ENCODE measurements at places on chromosomes 11 and 22.

DNA sequence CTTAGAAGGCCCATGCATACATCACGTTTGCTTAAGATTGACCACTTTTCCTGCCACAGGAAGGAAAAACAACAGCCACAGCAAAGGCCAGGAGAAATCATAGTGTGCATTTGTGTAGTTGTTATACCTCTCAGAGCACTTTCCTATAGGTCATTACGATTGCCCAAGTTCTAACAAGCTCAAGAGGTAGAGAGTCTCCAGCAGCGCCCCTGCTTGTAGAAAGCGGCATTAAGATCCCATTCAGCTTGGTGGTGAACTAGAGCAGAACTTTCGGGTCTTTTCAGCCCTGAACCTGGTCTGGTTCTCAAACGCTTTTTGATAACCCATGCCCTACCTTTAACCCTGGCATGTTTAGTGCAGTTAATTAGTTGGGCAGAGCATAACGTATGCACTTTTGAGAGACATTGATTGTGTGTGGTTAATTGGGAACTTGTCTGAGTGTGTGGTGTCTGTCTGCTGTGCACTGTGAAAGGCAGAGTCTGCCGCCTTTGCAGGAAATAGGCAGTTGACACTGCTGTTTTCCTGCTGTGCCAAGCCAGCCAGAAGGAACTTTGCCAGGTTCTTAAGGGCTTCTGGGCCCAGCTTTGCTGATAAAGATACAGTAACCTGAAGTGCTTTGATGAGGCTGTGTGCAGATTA, 109.9 kb upstream of the CLMP start:
- no peak for DNase-seq

DNA sequence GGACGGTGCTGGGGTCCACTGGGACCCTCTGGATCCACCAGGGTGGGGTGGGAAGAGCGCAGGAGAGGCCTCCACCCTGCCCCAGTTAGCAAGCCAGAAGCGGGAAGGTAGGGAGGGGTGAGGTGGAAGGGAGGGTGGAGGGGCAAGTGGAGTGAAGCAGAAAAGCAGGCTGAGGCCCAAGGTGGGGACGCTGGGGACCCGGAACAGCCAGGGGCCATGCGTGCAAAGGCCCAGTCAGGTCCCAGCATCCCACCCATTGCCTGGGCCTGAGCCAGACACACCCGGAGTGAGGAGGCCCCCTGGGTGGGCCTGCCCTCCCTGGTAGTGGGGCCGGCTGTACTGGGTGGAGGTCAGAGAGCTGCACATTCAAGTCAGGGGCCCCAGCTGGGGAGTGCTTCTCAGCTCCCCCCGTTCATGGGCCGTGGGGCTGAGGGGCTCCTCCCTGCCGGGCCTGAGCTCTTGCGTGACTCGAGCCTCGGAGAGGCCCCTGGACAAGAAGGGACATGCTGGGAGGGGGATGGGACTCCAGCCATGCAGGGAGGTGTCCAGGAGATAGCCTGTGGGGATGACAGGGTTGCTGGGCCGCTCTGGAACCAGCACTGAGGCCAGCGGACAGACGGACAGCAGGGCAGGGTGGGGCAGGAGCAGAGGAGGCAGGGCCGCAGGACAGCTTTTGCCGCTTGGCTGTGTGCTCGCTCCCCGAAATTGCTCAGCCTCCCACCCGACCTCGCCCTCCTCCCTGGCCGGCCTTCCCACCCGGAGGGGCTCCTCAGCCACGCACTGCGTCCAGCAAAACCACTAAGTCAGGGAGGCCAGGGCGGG, 7.7 kb downstream of the TNNT3 start:
- DNase-seq: no peak

- no peak for DNase-seq
Observed at GRCh38 chr11:112771851-112772250, 189.4 kb upstream of the NCAM1 start.

DNA sequence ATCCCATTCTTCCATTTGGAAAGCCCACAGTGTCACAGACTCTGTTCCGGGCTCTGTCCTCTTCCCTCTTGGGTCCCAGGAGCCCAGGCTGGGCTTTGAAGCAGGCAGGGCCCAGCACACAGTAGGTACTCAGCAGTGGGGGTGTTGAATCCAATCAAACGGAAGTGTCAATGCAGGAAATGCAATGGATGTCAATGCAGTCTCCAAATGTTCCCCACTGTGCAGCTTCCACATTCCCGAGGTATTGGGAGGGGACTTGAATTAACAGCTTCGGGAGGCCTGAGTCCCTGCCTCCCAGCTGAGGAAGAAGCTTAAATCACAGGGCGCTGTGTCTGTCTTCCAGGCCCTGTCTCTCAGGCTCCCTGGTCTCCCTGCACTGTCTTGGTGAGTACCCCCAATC, 21.8 kb upstream of the SMIM35 start:
- DNase-seq: no peak

GRCh38 chr11:125105926-125106325, 5.5 kb downstream of the TMEM218 start:
- no peak for DNase-seq

DNA sequence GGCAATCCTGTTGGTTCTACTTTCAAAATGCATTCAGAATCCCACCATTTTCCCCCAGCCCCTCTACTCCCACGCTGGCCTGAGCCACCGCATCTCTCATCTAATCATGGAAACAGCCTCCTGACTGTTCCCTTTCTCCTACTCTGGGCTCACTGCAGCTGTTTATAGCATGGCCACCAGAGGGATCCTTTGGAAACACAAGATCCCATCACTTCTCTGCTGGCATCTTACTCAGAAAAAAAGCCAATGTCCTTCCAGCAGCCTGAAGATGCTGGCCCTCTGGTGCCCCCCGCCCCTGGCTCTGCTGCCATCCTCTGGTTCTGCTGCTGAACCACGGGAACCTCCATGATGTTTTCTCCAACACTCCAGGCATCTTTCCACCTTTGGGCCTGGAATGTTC, 11.1 kb downstream of the MS4A8 start:
- DNase-seq: no peak

DNA sequence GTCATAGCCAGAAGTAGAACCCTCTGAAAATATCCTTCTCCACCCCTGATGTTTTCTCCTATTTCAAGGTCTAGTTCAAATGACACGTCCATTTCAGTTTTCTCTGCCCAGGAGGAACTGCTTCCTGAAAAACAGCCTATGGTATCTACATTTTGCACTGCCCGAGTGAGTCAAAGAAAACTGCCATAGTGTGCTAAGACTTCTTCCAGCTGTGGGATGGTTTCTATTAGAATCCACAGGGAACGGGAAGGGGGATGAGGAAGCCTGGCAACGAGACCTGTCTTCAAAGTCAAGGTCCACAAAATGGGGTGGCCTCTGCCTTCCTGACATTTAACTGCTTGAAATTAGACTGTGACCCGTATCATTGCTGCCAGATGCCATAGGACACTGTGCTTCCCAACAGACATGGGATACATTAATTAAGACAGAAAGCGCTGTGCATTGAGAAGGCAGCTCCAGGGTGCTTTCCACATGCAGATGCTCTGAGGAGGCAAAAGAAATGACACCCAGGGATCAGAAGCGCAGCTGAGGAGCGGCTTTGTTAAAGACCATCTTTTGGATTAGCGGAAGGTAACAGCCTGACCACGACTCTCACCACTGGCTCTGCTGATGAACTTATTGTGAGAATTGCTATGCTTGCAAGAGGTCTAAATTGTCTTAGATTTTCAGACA, 39.4 kb upstream of the NUP50 start:
- DNase-seq: no peak

DNA sequence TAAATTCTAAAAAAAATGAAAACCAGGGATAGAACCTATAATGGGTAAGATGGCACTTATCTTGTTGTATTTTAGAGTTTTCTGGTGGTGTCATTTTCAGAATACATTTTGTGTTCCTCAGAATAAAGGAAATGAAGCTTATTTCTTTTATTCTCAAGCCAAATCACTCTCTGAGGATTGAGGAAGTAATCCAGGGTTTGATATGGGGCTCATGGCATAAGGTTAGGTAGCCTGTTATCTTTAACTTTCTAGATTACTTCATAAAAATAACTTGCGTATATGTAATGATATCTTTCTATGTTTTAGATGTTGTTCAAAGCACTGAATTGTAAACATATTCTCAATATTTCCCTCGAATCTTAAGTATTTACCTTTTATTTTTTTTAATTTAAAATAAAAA, 33.5 kb downstream of the PDE3B start:
- DNase-seq: no peak

GRCh38 chr11:59291228-59291627, 67.5 kb upstream of the OR5AN1 start:
- no peak for DNase-seq

- no peak for DNase-seq
Observed at GRCh38 chr11:127395034-127395433, 394.5 kb upstream of the KIRREL3 start.

- DNase-seq: no peak
Observed at GRCh38 chr11:61309739-61310138, 14.6 kb upstream of the VWCE start.

- no peak for DNase-seq
Observed at GRCh38 chr11:68574308-68574707, 110.0 kb upstream of the GAL start.

DNA sequence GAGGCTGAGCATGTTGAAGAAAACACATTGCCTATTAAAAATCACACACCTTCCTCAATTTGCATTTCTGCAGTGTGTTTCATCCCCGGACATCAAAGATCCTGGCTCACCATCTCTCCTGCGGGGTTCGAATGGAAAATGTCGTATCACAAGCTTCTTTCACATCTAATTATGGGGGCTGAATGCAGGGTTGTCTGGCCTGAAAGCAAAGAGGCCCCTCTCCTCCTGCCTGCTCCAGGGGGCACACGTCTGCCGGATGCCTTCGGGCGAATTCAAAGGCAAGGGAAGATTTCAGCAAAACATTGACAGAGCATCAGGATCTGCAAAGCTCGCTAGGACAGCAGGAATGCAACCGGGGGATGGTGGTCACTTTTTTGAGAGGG, 1447.7 kb downstream of the TBC1D22A start:
- DNase-seq: no peak

- DNase-seq: no peak
Observed at GRCh38 chr11:73198677-73199076, 19.4 kb upstream of the P2RY2 start.

DNA sequence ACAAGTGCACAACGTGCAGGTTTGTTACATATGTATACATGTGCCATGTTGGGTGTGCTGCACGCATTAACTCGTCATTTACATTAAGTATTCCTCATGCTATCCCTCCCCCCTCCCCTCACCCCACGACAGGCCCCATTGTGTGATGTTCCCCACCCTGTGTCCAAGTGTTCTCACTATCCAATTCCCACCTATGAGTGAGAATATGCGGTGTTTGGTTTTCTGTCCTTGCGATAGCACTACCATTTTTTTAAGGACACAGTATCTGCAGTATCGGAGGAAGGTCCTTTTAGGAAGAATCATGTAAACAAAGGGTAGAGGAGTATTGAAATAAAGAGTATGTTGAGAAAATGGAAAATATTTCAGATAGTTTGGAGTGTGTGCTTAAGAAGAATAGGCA, 25.9 kb downstream of the PDE3B start:
- no peak for DNase-seq

DNA sequence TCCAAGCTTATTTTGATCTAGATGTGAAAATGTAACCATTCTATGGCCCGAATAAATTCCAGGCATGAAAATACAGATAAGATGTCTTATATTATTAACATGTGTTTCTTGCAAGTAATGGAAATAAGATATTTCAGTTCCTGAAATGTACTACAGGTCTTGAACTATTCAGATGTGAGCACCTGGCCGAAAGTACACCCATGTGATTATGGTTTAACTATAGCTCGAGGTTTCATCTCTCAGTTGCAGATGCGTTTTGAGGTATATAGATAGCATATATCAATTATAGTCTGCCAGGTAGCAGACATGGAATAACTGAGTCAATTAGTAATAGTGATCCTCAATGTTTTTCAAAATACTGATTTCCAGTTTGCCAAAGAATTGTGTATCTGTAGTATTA, 68.3 kb downstream of the DDIAS start:
- no peak for DNase-seq

- DNase-seq: no peak
Observed at GRCh38 chr11:74992852-74993251, 4.1 kb downstream of the NEU3 start.

DNA sequence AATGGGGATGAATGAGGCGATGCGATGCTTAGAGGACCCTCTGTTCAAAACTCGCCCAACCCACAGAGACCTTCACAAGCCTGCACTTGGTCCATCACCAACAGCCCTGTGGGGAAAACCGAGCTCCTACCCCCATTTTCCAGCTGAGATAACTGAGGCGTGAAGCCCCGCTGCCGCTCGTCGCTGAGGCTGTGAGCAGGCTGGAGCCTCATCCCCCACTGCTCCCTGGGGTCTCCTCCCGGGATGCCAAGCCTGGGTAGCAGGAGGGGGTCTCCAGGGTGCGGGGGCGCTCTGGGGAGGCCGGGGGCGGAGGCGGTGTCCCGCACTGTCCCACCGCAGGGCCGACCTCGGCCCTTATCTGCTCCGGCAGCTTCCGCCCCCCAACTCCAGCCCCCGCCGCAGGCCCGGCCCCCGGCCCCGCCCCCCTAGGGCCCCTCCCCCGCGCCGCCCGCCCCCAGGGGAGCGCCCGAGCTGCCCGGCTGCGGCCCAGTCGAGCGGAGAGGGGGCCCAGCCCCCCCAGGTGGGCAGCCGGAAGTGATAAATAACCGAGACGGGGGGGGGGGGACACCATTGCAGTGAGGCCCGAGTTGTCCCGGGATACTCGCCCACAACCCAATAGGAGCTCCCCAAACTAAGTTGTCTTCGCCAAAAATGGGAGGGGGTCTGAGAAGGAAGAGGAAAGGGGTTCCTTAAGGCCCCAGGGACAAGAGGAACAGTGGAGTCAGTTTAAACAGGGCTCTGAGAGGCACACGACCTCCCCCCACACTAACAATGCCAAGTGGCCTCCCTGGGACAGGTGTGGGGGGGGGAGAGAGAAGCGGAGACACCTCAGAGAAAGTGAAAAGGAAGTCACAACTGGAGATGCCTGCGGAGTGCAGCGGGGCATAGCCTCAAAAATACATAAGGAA, 8.3 kb upstream of the SLC39A13 start:
- DNase-seq: no peak

DNA sequence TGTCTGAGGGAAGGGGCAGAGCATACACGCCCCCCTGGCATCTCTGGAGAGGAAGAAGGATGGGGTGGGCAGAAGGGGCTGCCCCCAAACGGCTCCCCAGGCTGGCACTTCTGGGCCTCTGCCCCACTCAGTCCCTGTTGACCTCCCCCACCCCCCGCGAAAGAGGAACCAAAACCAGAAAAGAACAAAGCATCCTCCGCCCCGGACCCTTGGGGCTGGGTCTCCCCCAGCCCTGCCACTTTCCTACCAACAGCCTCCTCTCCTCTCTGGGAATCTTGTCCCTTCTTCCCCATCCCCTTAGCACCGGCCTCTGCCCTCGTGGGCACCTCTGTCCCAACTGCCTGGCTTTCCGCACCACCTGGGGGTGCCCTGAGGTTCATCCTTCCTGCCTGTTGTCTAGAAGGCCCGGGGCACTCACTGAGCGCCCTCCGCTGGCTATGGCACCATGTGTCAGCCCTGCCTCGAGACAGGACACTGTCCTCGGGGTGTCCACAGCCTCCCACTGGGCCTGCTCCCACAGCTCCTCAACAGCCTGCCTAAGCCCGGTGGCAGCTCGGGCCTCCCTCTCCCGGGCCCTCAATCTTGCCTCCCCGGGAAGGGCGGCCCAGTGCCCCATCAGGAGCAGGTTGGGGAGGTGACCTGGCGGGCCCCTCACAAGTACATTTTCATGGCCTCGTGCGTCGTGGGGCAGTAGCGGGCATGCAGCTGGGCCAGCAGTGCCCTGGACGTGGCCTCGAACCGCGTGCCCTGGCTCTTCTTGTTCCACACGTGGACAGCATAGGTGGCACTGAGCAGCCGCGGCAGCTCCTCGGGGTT, 28.2 kb downstream of the A4GALT start:
- DNase-seq: no peak
